ENCODE measurements at places on chromosomes 12 and 14. TPM values are rescaled to one million over a fixed set of nuclear protein-coding genes. Genes with fewer than 3 reads are reported as not detected.

Gene LRTM2
- not detected for total RNA-seq

Gene IL31
- total RNA-seq: not detected

Gene TSPAN9
- total RNA-seq: 12.6 TPM

Gene FERMT2
- 62.7 TPM for total RNA-seq

Gene CFAP54
- total RNA-seq: 0.56 TPM

Gene SCN8A
- total RNA-seq: 2.1 TPM

Gene KANSL2
- 44.2 TPM for total RNA-seq

Gene AICDA
- total RNA-seq: not detected

Gene CD163
- total RNA-seq: not detected

Gene SAMD15
- 0.86 TPM for total RNA-seq

Gene SPIC
- not detected for total RNA-seq

Gene ATG101
- total RNA-seq: 64.2 TPM

Gene ATXN7L3B
- total RNA-seq: 28.2 TPM

Gene PLEKHG7
- total RNA-seq: not detected

Gene CMA1
- not detected for total RNA-seq

Gene DDX55
- 28.4 TPM for total RNA-seq

Gene CAPZA3
- 0.28 TPM for total RNA-seq

Gene BIN2
- total RNA-seq: not detected

Gene RAB2B
- 22.8 TPM for total RNA-seq

Gene TMTC3
- total RNA-seq: 22.2 TPM

Gene HHIPL1
- total RNA-seq: 0.10 TPM

Gene RASSF8
- 70.1 TPM for total RNA-seq

Gene NFE2
- 0.40 TPM for total RNA-seq

Gene KLHL33
- total RNA-seq: 0.14 TPM

Gene TAMALIN
- total RNA-seq: 0.39 TPM

Gene KHNYN
- 63.0 TPM for total RNA-seq

Gene EIF4B
- total RNA-seq: 580 TPM

Gene PRICKLE1
- 7.9 TPM for total RNA-seq

Gene RPGRIP1
- not detected for total RNA-seq

Gene ARG2
- total RNA-seq: 17.6 TPM

Gene CABP1
- not detected for total RNA-seq

Gene SLC6A15
- 96.3 TPM for total RNA-seq

Gene SLCO1B3
- not detected for total RNA-seq

Gene RNASE1
- not detected for total RNA-seq

Gene SOX5
- total RNA-seq: 0.98 TPM

Gene PMEL
- total RNA-seq: 0.59 TPM

Gene ANAPC7
- 76.3 TPM for total RNA-seq

Gene KLRB1
- total RNA-seq: not detected

Gene PCED1B
- 5.1 TPM for total RNA-seq

Gene PMCH
- not detected for total RNA-seq
